ENCODE measurements at places on chromosomes 13 and 19.

- DNase-seq: no peak
Observed at GRCh38 chr19:23420824-23421223, 25.6 kb upstream of the ZNF91 start.

GRCh38 chr13:41034881-41035280, 15.8 kb upstream of the ELF1 start:
- DNase-seq: no peak

GRCh38 chr19:46813839-46814358, 25.5 kb upstream of the SLC1A5 start:
- DNase-seq: no peak

- DNase-seq: no peak
Observed at GRCh38 chr13:111663505-111663904, 343.1 kb downstream of the TEX29 start.

- no peak for DNase-seq
Observed at GRCh38 chr13:98492335-98493041, 84.4 kb downstream of the STK24 start.

GRCh38 chr13:34926508-34926907, 15.6 kb upstream of the NBEA start:
- DNase-seq: no peak

DNA sequence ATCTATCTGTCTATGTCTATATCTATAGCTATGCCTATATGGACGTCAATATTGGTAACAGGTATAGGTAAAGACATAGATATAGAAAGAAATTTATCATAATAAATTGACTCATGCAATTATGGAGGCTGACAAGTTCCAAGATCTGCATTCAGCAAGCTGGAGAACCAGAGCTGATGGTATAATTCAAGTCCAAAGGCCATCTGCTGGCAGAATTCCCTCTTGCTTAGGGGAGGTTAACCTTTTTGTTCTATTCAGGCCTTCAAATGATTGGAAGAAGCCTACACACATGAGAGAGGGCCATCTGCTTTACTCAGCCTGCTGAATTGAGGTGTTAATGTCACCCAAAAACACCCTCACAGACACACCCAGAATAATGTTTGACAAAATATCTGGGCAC, 10.8 kb downstream of the RASL11A start:
- no peak for DNase-seq

Data from NCI-H187 (cell line).